ENCODE measurements at places on chromosomes 1 and 21. TPM values are rescaled to one million over a fixed set of nuclear protein-coding genes. Genes with fewer than 3 reads are reported as not detected.

Gene FNBP1L
- total RNA-seq, result 31.7 TPM

Gene PTPN14
- total RNA-seq, result 43.2 TPM

Gene RBP7
- total RNA-seq, result 5.7 TPM

Gene S100A5
- total RNA-seq, result not detected

Gene NFIA
- 60.9 TPM for total RNA-seq

Gene NUAK2
- 9.2 TPM for total RNA-seq

DNA sequence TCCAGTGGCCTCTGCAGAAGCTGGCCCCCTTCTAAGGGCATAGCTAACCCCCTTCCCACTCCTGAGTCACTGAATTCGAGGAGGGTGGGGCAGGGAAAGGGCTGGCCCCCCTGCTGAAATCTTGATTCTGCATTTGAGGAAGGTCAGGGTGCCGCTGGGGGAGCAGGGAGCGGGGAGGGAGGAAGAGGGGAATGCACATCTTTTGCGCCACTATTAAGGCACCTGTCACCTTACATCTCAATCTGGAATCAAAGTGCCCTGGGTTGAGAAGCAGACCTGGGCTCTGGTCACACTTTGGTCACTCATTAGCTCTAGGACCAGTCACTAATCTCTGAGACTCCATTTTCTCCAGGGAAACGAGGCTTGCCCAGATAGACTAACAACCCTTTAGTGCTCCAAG lies 62.0 kb downstream of the TOR1AIP2 start:
- no peak for DNase-seq
- H3K4me1 ChIP-seq, result peaks cover 2% of the 10 kb centered on the region
- no peak overlapping the region for H3K4me3 ChIP-seq
- no peaks in the 10 kb centered on the region for H3K36me3 ChIP-seq

- DNase-seq, result no peak
- no peaks in the 10 kb centered on the region for H3K27me3 ChIP-seq
- no peak overlapping the region for H3K27ac ChIP-seq
- no peaks in the 10 kb centered on the region for H3K4me1 ChIP-seq
Measured at GRCh38 chr1:113434081-113434873, 44.0 kb downstream of the MAGI3 start.

DNA sequence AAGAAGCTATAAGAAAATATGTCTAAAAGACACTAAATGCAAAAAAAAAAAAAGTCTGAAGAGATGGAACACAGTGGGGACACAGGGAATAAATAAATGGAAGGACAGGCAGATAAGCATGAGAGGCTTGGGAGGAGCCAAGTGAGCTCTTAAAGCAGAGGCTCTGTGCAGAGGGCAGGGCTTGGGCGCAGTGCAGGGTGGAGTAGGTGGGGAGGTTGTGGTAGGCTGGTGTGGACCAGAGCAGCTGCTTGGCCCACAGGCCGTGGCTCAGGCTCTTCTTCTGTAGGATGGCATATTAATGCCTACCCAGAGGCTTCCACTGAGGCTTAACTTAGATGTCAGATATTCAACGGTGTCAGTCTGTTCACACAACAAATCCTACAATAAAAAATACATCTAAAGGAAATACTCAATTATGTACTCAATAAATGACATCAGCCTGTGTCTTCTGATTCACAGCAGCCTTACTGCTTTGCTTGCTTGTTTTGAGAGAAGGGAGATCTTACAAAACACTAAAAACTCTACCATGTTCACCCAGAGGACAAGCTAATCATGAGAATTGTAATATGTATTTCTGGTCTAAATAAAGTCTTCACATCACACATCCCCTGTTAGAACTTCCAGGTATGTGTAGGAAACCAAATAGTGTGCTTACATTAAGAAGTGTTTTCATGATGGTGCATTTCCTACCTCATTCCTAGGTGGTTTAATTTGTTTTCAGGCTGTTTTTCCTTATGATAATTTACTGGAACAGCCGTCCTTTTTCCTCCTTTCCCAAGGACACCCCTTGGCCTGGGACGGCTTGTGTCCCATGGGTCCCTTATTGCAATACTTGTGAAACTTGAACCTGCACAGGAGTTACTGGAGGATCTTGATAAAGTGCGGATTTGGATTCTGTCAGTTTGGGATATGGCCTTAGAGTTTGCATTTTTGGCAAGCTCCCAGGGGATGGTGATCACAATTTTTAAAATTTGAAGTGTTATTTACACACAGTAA lies 24.9 kb downstream of the DIP2A start:
- no peaks in the 10 kb centered on the region for H3K4me1 ChIP-seq
- DNase-seq, result no peak
- H3K27ac ChIP-seq, result no peak overlapping the region
- no peaks in the 10 kb centered on the region for H3K27me3 ChIP-seq
- peaks cover 9% of the 10 kb centered on the region for H3K36me3 ChIP-seq
- H3K4me3 ChIP-seq, result no peak overlapping the region

- no peak overlapping the region for H3K27ac ChIP-seq
- H3K4me3 ChIP-seq, result no peak overlapping the region
- no peaks in the 10 kb centered on the region for H3K36me3 ChIP-seq
- peak; percentile 23 for DNase-seq
- no peaks in the 10 kb centered on the region for H3K27me3 ChIP-seq
- no peaks in the 10 kb centered on the region for H3K4me1 ChIP-seq
Measured at GRCh38 chr1:87706779-87707228, 378.1 kb downstream of the LMO4 start.

GRCh38 chr21:45990741-45991605 lies 9.4 kb downstream of the COL6A1 start:
- H3K36me3 ChIP-seq, result peaks cover 11% of the 10 kb centered on the region
- H3K27ac ChIP-seq, result no peak overlapping the region
- no peaks in the 10 kb centered on the region for H3K4me1 ChIP-seq

GRCh38 chr1:232678185-232678886 lies 48.4 kb upstream of the SIPA1L2 start:
- H3K27ac ChIP-seq, result no peak overlapping the region
- H3K36me3 ChIP-seq, result no peaks in the 10 kb centered on the region
- H3K27me3 ChIP-seq, result no peaks in the 10 kb centered on the region
- no peak overlapping the region for H3K4me3 ChIP-seq
- no peak for DNase-seq

DNA sequence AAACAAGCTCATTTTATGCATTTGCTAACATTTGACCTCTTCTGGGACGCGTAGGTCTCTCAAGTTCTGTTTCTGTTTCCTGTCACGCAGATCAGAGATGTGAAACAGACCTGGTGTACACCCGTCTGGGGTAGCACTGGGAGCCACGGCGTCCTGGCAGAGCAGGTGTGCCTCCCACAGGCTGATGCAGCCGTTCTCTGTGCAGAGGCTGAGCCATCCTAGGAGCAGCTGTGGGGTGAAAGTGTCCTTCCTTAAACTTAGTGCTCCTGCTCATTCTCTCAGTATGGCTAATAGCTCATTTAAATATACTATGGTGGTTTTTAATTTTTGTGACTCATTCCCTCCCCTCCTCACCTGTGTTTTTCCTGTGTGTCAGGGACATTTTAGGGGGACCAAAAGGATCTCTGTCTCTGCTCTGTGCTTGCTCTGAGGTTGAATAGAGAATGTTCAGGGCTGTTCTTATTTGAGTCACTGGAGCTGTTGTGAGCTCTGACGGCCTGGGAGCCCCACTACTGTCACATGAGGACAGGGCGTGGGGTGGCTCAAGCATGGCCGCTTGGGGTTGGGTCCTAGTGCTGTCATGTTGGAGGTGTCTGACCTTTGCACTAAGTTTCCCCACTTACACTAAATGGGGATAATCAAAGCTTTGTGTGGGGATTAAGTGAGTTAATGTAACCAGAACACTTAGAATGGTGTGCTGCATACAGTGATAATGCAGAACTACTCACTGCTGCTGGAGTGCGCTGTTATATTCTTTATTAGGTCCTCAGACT lies 43.0 kb downstream of the GALNT2 start:
- no peak overlapping the region for H3K27ac ChIP-seq
- no peaks in the 10 kb centered on the region for H3K27me3 ChIP-seq
- no peak for DNase-seq
- H3K4me3 ChIP-seq, result no peak overlapping the region
- H3K4me1 ChIP-seq, result peaks cover 30% of the 10 kb centered on the region

- no peaks in the 10 kb centered on the region for H3K36me3 ChIP-seq
- H3K27me3 ChIP-seq, result no peaks in the 10 kb centered on the region
- no peak overlapping the region for H3K4me3 ChIP-seq
- no peaks in the 10 kb centered on the region for H3K4me1 ChIP-seq
Measured at GRCh38 chr1:24886241-24886640, 43.8 kb downstream of the RUNX3 start.

DNA sequence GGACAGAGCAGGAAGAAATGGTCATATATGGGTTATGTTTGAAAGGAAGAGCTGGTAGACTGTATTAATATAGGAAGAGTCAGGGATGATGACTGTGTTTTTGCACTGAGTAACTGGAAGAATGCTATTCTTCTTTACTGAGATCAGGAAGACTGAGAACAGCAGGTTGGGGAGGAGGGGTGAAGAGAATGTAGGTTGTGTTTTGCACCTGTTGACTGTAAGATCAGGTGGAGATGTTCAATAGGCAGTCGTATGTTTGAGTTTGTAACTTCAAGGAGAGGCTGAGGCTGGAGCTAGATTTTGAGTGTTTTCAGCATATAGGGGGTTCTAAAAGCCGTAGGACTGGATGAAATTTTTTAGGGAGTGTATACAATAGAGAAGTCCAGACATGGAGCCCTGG lies 97.2 kb downstream of the CAMTA1 start:
- H3K36me3 ChIP-seq, result no peaks in the 10 kb centered on the region
- no peaks in the 10 kb centered on the region for H3K4me1 ChIP-seq
- no peak overlapping the region for H3K4me3 ChIP-seq
- DNase-seq, result no peak

DNA sequence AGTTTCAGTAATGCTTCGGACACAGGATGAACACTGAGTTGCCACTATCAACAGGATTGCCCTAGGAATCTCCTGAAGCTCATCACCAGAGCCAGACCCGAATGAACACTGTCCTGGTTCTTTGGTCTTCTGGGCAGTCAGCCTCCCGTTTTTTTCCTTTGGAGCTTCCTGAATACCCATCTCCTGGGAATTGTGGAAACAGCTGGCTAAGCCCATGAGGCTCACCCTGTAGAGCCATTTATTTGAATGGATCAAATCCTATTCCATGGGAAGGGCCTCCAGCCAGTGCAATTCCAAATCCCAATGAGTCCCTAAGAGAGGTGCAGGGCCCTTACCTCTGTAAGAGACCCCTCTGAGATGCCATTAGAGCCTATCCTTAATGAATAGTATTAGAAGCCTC lies 5.9 kb downstream of the RCSD1 start:
- no peak overlapping the region for H3K4me3 ChIP-seq
- no peaks in the 10 kb centered on the region for H3K4me1 ChIP-seq
- no peaks in the 10 kb centered on the region for H3K27me3 ChIP-seq
- no peak for DNase-seq
- H3K36me3 ChIP-seq, result no peaks in the 10 kb centered on the region

DNA sequence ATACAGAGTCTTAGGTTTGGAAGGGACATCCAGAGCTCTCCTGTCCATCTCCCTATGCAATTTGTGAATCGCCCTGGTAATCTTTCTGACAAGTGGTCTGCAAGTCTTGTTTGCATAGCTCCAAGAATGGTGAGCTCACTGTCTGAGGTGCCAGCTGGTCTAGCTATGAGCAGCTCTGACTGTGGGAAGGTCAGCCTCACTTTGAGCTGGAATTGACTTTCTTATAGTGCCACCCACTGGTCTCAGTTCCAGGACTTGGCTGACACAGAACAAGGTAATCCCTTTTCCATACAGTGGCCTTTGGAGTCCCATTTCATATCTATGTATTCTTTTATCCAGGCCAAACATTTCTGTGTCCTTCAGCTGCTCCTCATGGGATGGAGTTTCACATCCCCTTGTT lies 95.6 kb upstream of the C8B start:
- H3K4me3 ChIP-seq, result no peak overlapping the region
- no peaks in the 10 kb centered on the region for H3K4me1 ChIP-seq
- DNase-seq, result peak; percentile 3
- H3K36me3 ChIP-seq, result no peaks in the 10 kb centered on the region
- no peak overlapping the region for H3K27ac ChIP-seq
- H3K27me3 ChIP-seq, result no peaks in the 10 kb centered on the region

DNA sequence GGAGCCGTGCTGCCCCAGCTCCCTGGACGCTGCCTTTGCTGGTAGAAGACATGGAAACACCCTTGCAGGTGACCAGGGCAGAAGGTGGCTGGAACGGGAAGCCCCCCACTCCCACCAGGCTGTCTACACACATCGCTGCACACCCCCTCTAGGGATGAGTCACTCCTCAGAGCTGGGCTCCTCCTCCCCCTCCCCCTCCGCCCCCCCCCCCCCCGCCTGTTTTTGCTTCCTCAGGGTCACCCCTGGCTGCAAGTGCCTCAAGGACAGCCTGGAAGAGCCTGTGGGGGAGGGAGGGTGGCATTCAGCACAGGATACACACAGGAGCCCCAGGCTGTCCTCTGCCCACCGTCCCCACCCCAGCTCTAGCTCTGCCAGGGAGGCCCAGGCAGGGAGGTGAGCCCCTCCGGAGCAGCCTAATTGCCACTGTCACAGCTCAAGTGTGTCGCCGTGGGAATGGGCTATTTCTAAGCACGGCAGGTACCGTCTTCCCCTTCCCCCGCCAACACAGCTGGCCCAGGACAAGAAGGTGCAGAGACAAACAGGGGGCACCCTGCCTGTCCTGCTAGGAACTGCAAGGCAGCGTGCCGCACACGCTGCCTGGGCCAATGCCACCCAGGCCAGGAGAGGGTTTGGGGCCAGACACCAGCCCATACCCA lies 2.5 kb downstream of the FNDC10 start:
- H3K27me3 ChIP-seq, result peaks cover 28% of the 10 kb centered on the region
- DNase-seq, result no peak
- H3K36me3 ChIP-seq, result no peaks in the 10 kb centered on the region
- no peak overlapping the region for H3K4me3 ChIP-seq
- no peaks in the 10 kb centered on the region for H3K4me1 ChIP-seq

Measured in lung (tissue), 17 donors.